AG04449 (cell line): ENCODE measurements at places on chromosomes 11 and 22.

DNA sequence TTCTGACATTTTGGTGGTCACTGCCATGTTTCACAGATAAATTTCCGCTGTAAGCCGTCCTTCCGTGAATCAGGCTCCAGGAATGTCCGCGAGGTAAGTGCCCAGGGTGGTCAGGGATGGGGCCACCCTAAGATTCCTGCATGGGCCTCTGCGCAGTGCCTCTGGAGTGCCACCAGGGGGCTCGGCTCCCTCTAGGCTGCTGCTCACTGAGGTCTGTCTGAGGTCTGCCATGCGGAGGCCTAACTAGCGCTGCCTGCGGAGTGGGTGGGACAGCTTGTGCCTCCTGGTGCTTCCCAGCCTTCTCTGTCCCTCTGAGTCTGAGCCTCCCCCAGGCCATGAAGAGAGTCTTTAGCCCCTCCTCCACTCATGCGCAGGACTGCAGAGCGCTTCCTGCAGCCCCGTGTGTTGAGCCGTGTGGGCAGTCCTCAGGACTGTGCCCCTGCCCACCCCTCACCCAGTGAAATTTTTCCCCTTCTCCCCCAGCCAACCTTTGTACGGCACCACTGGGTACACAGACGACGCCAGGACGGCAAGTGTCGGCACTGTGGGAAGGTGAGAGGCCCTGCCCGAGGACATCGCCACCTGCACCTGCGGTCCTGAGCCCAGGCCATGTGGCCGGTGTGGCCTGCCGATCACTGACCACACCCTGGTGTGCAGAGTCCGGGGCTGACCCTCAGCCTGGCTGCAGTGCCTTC lies 11.9 kb upstream of the MDK start:
- DNase-seq: no peak

GRCh38 chr11:106234794-106235193 lies 157.3 kb downstream of the AASDHPPT start:
- no peak for DNase-seq

GRCh38 chr11:1030086-1030485 lies 6.4 kb downstream of the MUC6 start:
- DNase-seq: no peak

DNA sequence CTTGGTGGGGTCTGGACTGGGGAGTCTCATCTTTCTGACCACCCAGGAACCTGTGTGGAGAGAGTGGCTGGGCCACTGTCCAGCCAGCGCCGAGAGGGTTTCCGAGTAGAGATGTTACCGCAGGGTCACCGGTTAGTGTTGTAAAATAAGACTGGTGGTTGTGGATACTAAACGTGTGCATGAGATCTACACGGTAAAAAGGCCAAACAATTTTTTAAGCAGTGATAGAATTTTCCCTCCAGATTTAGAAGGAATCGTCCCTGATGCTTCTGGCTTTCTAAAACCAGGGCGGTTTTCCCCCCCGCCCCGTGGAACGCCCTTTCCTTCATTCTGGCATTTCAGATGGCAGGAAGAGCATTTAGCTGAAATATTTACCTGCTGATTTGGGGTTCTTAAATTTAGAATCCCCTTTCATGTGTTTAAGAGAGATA lies 72.6 kb upstream of the PPARA start:
- no peak for DNase-seq

GRCh38 chr11:115676768-115677167 lies 172.6 kb upstream of the CADM1 start:
- no peak for DNase-seq

- no peak for DNase-seq
Observed at GRCh38 chr11:70145071-70145470, 58.0 kb upstream of the FADD start.

DNA sequence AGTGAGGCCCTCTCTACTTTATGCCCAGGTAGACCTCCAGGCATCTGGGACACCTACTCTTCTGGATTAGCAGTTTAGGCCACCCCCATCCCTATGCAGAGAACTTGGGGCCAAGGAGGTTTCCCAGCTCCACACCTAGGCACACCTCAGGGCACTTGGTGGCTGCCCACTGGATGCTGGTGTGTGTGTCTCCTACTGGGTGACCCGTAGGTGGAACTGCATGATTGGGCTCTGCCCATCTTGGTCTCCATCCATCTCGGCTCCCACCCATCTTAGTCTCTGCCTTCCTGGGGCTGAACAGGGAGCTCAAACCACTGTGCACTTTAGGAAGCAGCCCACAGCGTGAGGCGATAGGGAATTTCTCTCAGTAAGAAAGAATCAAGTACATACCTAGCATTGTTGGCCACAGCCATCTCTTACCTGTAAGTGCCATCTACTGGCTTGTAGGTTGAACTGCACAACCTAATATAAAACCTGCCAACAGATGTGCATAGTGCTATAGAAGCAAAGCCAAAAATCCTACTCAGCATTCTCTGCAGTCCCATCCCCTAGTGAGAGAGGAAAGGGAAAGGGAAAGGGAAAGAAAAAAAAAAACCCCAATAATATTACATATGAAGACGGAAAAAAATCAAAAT lies 61.6 kb upstream of the PTPN5 start:
- no peak for DNase-seq

GRCh38 chr11:15208378-15209222 lies 93.9 kb downstream of the INSC start:
- DNase-seq: no peak

GRCh38 chr11:119878990-119879389 lies 150.0 kb upstream of the NECTIN1 start:
- no peak for DNase-seq

DNA sequence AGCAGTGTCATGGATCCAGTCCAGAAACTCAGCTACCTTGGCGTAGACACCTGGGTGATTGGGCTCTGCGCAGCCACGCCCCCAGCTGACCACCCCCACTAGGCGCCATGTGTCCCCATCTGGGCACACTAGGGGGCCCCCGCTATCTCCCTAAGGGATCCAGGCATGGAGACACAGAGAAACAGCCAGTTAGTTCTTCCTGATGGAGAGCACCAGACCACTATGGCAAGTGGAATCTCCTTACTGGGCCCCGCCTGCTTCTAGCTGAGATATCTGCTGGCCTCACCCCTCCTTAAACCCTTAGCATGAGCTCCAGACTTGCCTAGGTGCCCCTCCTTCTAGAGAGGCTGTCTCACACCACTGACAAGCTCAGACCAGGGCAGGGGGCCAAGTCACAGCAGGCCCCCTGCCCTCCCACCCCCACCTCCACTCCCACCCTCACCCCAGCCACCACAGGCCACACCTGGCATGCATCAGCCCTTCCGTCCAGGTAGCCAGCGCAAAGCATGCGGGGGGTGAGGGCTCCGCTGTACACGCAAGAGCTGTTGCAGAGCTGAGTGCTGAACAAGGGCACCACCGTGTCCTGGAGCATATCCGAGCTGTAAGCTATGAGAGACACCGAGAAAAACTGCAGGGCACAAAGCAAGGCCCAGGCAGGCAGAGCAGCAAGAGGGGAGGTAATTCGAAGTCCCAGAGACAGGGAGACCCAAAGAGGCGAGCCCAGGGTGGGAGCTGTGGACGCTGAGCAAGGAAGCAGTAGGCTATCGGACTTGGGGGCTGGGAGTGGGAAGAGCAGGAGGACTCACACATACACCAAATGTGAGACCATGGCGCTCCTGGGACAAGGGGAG lies 16.1 kb downstream of the TMPRSS5 start:
- no peak for DNase-seq

DNA sequence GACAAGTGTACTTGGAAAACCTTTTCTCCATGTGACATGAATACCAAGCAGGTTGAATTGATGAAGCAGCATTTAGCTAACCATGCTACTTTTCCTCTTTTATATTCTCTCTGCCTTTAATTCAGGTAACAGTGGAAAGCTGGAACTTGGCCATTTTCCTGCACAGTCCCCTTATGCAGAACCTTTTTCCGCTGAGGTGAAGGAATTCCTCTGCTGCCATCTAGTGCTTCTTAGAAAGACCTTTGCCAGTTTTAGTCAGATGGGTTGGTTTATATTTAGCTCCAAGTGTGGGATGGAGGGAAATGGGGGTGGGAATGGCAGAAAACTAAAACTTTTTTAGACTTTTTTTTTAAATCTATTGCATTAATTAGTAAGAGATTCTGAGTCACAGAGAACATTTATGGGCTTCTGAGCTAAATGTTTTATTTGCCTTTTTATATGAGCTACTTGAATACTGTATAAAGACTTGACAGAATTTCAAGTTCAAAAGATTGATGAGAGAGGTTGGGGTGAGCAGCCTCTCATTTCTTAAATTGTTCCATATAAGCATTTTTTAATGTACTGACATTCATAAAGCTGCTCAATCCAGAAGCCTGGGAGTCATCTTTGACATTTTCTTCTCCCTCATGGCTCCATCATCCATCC lies 153.9 kb upstream of the ZC3H12C start:
- peak; percentile 49 for DNase-seq

GRCh38 chr22:50468626-50469025 lies 6.2 kb downstream of the SBF1 start:
- DNase-seq: no peak

DNA sequence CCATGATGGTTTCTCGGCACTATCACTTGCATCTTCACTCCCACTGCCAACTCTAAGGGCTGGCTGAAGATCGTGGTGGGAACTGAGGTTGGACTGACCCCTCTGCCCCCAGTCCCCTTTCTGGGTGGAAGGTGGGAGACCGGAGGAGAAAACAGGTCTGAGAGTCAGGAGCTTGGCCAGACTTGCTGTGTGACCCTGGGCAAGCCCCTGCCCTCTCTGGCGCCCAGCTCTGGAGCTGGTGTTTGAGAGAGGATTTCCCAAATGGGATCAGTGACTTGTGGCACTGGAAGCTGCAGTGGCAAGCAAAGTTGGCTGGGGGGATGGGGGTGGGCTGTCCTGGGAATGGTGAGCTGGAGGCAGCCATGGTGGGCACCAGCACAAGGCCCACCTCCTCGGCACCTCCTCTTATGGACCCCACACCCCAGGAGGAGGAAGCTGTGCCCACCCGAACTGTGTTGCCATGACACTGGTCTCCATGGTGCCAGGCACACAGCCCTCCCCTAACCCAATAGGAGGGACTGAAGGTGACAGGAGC lies 6.5 kb upstream of the PDE2A start:
- DNase-seq: no peak

GRCh38 chr22:45992737-45993136 lies 15.8 kb upstream of the WNT7B start:
- no peak for DNase-seq

DNA sequence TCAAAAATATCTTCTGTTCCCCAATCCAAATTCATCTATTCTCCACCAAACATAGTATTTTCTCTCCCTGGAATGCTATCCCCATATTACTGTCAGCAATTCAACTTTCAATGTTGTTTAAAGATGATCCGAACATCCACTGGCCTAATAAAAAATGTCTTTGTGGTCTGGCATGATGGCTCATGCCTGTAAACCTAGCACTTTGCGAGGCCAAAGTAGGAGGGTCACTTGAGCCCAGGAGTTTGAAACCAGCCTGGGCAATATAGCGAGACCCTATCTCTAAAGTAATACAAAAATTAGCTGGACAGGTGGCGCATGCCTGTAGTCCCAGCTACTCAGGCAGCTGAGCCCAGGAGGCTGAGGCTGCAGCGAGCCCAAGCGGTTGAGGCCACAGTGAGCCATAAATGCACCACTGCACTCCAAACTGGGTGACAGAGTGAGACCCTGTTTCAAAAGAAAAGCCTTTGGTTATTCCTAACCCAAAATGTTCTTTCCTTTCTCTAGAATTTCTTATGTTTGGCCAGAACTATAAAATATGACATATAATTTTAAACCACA lies 29.8 kb downstream of the SIK3 start:
- DNase-seq: no peak
